ENCODE measurements at places on chromosomes 12 and 14.

- DNase-seq, result no peak
Observed at GRCh38 chr12:70842942-70843341, 77.6 kb downstream of the PTPRR start.

DNA sequence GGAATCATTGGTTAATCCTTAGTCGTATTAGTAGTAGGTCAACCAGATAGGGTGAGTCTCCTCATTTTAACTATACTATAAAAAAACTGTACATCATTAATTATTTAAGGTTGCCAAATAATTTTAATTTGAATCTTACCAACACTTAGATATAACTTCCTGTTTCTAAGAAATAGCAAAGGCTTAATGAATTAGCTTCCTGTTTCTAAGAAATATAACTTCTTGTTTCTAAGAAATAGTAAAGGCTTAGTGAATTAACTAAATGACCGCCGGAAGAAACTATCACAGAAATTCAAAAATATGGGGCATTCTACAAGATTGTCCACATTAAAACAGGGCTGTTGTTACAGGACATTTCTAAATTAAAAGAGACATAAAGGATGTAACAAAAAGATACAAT lies 392.9 kb upstream of the FOXG1 start:
- DNase-seq, result no peak

DNA sequence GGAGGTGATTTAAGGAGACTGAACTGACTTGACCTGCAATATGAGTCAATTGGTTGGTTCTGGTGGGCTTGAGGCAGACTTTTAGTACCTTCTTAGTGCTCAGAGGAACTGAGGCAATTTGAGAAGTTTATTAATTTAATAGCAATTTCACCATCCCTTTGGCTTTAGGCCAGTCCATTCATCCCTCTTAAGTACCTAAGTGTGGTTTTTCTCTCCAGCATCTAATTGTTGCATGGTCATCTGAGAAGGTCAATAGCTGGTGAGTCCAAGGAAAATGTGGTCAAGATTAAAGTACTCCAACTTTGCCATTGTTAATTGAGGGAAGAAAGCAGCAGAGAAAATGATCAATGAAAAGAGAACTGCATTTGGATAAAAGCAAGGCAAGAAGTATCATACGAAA lies 115.4 kb upstream of the DYRK2 start:
- DNase-seq, result no peak

- no peak for DNase-seq
Observed at GRCh38 chr12:121505513-121505912, 75.3 kb downstream of the KDM2B start.

- DNase-seq, result no peak
Observed at GRCh38 chr14:100568998-100569733, 18.1 kb downstream of the BEGAIN start.

GRCh38 chr14:103740991-103741689 lies 25.5 kb downstream of the ZFYVE21 start:
- DNase-seq, result no peak

GRCh38 chr12:95805864-95806671 lies 15.5 kb upstream of the NTN4 start:
- DNase-seq, result no peak
